ENCODE measurements at places on chromosomes 6 and 20.

GRCh38 chr6:149031201-149031858 lies 284.5 kb downstream of the UST start:
- DNase-seq: no peak

DNA sequence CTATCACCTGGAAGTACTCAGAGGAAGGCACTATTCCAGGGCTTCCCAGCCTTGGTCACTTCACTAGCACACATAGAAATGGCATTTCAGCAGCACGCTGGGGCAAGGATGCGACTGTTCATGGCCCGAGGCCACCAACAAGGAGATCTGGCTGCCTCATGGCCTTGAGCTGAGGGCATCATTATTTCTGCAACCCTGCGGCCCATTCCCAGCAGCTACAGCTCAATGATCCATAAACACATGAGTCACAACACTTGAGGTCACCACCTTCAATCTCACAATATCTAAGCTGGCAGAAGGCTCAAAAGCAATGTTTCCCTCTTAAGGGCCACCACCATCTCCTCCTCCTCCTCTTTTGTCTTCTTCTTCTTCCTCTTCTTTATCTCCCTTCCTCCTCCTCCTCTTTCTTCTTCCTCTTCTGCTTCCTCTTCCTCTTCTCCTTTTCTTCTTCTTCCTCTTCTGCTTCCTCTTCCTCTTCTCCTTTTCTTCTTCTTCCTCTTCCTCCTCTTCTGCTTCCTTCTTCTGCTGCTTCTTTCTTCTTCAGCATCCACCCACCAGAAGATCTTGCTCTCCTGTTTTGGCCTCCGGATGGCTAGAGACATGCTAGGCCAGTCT lies 382.9 kb upstream of the CNR1 start:
- no peak for DNase-seq

- DNase-seq: no peak
Measured at GRCh38 chr6:150775415-150776203, 89.9 kb upstream of the MTHFD1L start.

- no peak for DNase-seq
Measured at GRCh38 chr20:57498425-57499400, 26.2 kb downstream of the CTCFL start.

DNA sequence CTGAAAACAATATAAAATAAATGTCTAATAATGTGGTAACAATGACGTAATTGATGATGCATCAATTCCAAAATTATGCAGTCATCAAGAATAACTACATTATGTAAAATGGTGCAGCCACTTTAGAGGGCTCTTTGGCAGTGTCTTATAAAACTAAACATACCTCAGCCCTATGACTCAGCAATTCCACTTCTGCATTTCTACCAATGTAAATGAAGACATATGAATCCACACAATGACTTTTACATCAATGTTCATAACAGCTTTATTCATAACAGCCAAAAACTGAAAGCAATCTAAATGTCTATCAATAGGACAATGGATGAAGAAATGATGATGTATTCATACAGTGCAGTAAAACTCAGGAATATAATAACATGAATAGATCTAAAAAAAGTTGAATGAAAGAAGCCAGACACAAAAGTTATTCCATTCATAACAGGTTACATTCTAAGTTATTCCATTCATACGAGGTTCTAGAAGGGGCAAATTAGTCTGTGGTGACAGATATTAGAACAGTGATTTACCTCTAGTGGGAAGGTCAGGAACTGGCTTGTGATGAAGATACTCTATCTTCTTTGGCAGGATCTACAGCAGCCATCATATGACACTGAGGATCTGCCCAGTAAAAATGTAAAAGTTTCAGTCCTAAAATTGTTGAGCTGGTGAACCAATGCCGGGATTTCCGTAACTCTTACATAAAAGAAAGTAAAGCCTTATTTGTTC lies 396.1 kb downstream of the PLCB1 start:
- peak; percentile 38 for DNase-seq

GRCh38 chr6:31004794-31005193 lies 5.5 kb upstream of the MUC22 start:
- DNase-seq: no peak

GRCh38 chr20:38005903-38006302 lies 27.4 kb downstream of the TTI1 start:
- DNase-seq: no peak

GRCh38 chr6:68732423-68732822 lies 97.3 kb downstream of the ADGRB3 start:
- DNase-seq: no peak

- no peak for DNase-seq
Measured at GRCh38 chr6:44063561-44064059, 63.6 kb downstream of the MRPL14 start.

DNA sequence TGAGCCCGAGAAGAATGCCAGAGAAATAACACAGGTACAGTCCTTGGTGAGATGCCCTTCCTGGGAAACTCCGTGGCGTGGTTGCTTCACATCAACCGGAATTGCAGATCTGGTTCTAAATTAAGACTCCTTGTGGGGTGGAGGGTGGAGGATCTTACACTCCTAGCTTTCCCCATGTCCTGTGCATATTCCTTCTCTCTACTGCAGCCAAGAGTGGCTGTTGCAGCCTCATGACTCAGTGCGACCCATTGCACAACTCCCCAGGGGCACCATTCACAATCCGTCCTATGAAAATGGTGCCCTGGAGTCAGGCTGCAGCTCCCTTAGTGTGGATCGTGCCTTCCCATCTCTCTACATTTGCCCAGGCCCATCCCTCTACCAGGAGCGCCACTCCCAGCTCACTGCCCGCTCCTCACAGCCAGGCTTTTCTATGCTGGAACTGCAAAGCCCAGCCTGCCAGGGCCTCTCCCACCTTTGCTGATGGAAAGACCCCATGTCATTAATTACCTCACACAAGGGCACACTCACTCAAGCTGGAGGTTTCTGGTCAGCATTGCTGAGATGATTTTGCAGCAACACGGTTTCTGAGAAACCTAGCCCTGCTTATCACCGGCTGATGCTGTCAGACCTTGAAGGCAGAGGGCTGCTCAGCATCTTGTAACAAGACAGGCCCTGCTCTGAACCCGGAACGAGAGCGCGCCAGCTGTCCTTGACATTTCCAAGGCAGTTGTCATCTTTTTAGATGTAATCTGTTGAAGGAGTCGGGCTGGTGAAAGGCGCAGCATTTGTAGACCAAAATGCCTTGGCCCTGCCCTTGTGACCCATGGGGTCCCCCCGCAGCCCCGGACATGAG lies 39.7 kb downstream of the SIRPA start:
- DNase-seq: no peak

DNA sequence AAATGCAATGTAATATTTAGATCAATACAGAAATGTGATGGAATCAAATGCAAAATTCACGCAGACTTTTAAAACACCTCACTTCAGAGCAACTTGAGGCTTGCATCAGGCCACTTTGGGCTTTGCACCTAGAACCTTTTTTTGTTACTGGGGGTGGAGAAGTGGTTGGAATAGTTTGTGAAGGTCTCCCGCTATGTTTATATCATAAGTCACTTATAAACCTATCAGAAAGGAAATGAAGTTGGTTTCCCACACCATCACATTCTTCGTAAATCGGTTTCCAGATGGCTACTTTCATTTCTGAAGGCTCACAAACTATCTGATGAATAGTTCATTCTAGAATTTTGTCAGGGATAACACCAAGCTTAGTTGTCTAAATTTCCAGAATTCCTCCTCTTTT lies 74.8 kb downstream of the PKHD1 start:
- no peak for DNase-seq

- DNase-seq: no peak
Measured at GRCh38 chr6:16238057-16238962, at the start of gene GMPR. GMPR (plus strand) TSS chr6:16238587; CDS start chr6:16238694, 107 bp downstream.

DNA sequence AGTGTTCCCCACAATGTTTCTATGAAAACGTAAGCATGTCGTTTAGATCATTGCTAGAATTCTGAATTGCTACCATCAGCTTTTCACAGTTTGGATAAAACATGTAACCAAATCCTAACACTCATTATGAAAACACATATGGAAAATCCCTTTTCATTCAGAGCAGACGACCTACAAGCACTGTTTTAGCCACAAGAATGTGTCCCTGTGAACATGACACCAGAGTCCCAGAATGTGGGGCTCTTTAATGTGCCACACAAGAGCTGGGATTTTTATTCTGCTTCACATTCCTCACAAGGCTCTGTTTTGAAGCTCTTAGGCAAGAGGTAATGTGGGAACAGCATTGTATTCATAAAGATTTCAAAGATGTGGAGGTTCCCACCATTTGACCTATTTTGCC lies 141.1 kb upstream of the CITED2 start:
- DNase-seq: no peak

GRCh38 chr6:73695619-73696421 lies at the start of gene CD109:
CD109 (plus strand) TSS chr6:73696203; CDS start chr6:73696216, 13 bp downstream.
- no peak for DNase-seq

DNA sequence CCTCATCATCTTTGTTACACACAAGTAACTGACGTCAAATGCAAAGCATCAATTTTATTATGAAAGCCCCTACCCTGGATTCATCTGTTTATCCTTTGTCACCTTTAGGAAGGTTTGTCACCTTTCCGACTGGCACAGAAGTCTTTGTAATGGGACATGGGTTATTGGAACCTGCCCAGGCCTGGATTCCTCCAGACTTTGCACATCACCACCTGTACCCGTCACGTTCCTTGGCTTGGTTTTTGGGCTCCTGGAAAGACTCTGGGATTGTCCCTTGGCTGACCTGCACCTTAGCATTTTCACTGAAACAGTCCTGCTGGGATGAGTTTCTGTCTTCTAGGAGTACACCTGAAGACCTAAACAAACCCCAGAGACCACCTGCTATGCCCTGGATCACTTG lies 15.4 kb upstream of the ARHGAP18 start:
- DNase-seq: no peak

- DNase-seq: no peak
Measured at GRCh38 chr6:154567695-154568220, 57.3 kb upstream of the CNKSR3 start.

GRCh38 chr6:105326833-105327770 lies 75.8 kb downstream of the PREP start:
- DNase-seq: no peak

DNA sequence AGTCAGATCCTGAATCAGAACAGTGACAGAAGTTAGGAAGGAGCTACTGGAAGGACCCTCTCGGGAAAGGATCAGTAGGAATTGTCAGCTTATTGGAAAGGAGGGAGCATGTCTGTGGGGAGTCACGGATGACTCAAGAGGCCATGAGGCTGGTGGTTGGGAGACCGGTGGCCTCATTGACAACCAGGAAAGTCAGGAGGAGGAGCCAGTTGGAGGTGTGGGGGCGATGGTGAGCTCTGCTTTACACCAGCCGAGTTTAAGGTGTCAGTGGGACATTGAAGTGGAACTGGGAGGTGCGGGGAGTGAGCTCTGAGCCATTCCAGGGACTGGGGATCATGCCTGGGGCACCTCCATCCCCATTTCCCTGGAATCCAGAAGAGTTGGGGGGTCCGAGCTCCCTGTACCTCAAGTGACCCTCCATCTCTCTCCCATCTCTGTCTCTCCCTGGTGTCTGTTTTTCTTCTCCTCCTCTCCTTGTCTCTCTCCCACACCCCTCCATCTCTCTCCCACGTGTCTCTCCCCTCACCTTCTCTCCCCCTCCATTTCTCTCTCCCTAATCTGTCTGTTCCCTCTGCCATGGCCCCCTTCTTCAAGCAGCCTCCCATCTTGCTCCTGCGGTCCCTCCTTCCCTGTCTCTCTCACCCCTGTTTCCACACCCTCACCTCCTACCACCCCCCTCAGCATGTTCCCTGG lies 14.3 kb upstream of the ZBTB9 start:
- no peak for DNase-seq

- DNase-seq: no peak
Measured at GRCh38 chr6:42193491-42193894, 1.3 kb downstream of the GUCA1B start.

DNA sequence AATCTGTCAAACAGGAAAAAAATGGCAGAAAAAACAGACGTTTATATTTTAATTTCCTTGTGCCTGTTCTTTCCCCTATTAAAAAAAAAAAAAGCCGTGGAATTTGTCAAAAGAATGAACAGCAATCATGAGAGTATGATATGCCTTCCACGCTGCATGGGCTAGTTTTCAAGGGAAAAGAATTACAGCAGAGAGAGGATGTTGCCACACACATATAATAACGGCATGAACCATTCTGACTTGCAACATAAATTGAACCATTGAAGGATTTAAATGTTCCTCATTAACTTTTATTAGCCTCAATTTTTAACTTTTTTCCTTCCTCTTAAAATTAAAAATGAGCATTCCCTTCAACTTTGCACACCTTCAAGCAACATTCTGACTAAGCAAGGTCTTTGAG lies 301.8 kb downstream of the FOXC1 start:
- DNase-seq: no peak

GRCh38 chr6:21589352-21590345 lies 3.9 kb upstream of the SOX4 start:
- no peak for DNase-seq

GRCh38 chr6:52457096-52457495 lies 37.0 kb downstream of the EFHC1 start:
- DNase-seq: no peak

- DNase-seq: no peak
Measured at GRCh38 chr6:126066053-126067048, 80.0 kb downstream of the TRMT11 start.

- DNase-seq: no peak
Measured at GRCh38 chr20:60224914-60225313, 266.7 kb downstream of the CDH26 start.

DNA sequence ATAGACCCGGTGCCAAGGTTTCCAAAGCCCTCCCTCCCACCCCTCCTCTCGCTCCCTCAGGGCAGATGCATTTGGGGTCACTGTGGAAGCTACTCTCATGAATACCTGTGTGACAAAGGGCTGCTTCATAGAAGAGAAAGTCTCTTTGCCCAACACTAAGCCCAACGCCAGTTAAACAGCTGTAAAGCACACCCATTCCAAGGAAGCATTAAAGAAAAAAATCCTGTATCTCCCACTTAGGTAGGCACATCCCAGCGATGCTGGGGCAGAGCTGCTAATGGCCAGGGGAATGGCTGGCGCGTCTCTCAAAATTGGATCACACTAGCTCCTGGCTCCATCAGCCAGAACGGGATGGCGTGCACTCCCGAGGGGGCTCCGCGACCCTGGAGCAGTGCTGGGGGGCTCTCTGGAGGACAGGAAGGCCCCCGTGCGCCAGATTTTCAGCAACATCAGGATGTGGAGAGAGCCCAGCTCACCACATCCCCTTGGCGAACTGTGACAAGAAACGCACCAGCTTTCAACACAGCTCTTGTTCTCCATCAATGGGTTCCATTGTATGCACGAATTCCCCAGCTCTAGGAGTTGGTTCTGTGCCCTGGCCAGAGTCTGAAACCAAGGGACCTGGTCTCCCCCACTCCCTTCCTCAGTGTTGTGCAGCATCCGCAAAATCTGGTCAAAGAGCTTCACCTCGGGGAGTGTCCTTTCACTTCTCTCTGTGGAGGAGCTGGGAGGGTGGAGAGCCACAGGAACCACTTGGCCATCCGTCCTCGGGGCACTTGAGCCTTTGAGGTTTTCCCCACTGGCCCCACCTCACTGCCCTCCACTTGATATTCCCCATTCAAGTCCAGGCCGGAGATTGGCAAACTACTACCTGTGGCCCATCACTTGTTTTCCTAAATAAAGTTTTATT lies 74.1 kb downstream of the TFAP2C start:
- DNase-seq: no peak

DNA sequence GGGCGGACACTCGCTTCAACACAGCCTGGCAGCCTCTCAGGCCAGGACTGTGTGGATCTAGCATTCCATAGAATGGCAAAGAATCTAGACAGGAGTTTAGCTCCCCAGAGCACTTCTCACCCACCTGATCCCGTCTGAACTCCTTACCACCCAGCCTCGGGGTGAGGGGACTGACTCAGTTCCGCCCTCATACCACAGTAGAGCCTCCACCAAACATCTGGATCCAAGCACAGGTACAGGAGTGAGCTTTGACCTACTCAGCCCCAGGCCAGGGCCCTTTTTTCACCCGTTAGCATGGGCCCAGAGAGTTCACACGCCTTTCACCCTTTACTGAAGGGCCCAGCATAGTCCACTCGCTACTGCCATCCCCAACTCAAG lies 715 bp downstream of the PSMF1 start:
- no peak for DNase-seq

Measured in GM12878 (cell line).